Bronchial epithelial cell (primary cell): ENCODE measurements at places on chromosomes 16 and 17. TPM values are rescaled to one million over a fixed set of nuclear protein-coding genes. Genes with fewer than 3 reads are reported as not detected.

Gene ABCC12
- total RNA-seq, result not detected in 2 replicates

Gene DPEP3
- not detected in 2 replicates for total RNA-seq

Gene BLMH
- total RNA-seq, result 17.7 and 19.0 TPM in 2 replicates

Gene SLFN14
- not detected in 2 replicates for total RNA-seq

Gene SCGB1C2
- not detected in 2 replicates for total RNA-seq

Gene TEX19
- total RNA-seq, result not detected in 2 replicates

Gene KRT16
- 1,390 and 10,131 TPM in 2 replicates for total RNA-seq

Gene KCNJ12
- under 0.01 and 0.13 TPM in 2 replicates for total RNA-seq

Gene CCL22
- total RNA-seq, result under 0.01 TPM in 1 of 2 replicates, not detected in the other

Gene SLC12A3
- total RNA-seq, result not detected in 2 replicates

Gene ALDH3A1
- total RNA-seq, result 24.2 and 53.3 TPM in 2 replicates

Gene CHST6
- total RNA-seq, result 1.3 and 6.4 TPM in 2 replicates

Gene CPHXL2
- total RNA-seq, result not detected in 2 replicates

Gene MRPL10
- 9.6 and 14.0 TPM in 2 replicates for total RNA-seq

Gene CACNG3
- not detected in 2 replicates for total RNA-seq

Gene ZNF624
- total RNA-seq, result 5.0 and 5.8 TPM in 2 replicates

Gene CA7
- total RNA-seq, result not detected in 2 replicates

Gene KRTAP4-5
- total RNA-seq, result not detected in 2 replicates

Gene ACSM5
- not detected in 2 replicates for total RNA-seq
